ENCODE measurements at places on chromosomes 3 and 15.

GRCh38 chr3:10505791-10506585, 602 bp upstream of the ATP2B2 start:
- no peak for DNase-seq
- H3K36me3 ChIP-seq = no peaks in the 10 kb centered on the region
- peak overlapping the region; percentile 66 for H3K4me3 ChIP-seq
- no peak overlapping the region for H3K27ac ChIP-seq

DNA sequence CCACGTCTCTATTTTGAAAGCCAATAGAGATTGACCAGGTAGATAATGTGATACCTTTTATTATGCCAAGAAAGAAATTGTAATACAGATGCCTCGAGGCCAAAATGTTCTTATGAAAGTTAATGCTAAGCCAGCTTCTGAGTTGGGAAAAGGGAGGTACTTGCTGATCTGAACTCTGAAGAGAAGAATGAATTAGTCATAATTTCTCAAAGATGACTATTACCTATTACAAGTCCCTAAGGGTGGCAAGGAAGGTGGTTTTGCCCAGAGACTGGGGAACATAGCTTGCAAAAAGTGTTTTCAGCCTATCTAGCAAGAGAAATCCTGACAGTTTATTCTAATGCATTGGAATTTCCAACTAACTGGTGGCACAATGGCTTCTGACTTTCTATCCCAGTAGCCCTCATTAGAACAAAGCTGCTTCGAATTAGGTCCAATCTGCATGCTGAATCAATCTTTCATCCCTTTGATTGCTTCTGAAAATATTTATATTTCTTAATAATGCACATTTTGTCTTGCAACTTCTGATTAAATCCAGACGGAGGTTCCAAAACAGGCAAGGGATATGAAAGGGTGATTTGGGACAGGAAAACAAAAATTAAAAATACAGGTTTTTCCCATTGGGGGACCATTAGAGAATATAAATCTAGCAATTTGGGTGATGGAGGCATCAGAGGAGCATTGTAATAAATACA, 17.7 kb upstream of the NR2F2 start:
- no peak for DNase-seq
- H3K36me3 ChIP-seq = no peaks in the 10 kb centered on the region
- no peaks in the 10 kb centered on the region for H3K4me1 ChIP-seq
- H3K4me3 ChIP-seq = no peak overlapping the region
- H3K27me3 ChIP-seq = peaks cover 6% of the 10 kb centered on the region
- no peak overlapping the region for H3K27ac ChIP-seq

DNA sequence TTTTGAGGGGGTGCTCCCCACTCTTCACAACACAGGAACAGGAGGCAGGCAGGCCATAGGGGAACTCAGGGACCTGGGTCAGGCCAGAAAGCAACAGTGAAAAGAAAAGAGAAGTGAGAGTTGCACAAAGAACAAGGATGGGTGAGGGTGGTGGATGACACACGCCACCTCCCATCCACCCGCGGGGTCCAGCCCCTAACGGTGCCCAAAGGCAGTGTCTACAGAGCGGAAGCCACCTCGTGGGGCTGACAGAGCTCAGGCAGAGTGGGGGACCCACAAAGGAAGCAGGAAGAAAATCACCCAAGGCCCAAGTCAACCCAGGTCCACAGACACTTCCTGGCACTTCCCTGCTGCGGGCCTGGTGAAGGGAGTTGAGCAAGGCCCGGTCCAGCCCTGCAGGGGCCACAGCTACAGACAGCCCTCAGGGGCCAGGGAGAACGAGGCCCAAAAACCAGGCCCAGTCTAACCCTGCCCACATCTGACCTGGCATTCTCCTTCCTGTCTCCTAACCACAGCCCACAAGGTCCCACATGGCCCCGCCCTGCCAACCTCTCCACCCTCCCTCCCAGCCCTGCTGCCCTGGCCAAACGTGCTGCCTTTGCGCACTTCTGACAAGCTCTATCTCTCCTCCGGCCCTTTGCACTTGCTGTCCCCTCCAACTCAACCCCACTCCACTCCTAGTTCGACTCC, 5.9 kb downstream of the NUP210 start:
- H3K4me1 ChIP-seq = peaks cover 53% of the 10 kb centered on the region
- DNase-seq = peak; percentile 47

GRCh38 chr15:53665930-53666329, 93.5 kb downstream of the WDR72 start:
- no peaks in the 10 kb centered on the region for H3K4me1 ChIP-seq
- no peak overlapping the region for H3K4me3 ChIP-seq

GRCh38 chr3:151356794-151357462, 27.6 kb upstream of the P2RY13 start:
- peaks cover 2% of the 10 kb centered on the region for H3K4me1 ChIP-seq
- DNase-seq = no peak
- no peak overlapping the region for H3K4me3 ChIP-seq
- no peaks in the 10 kb centered on the region for H3K27me3 ChIP-seq

- H3K4me1 ChIP-seq = peaks cover 7% of the 10 kb centered on the region
- DNase-seq = no peak
- peak overlapping the region; percentile 80 for H3K4me3 ChIP-seq
Observed at GRCh38 chr3:38347421-38348200, 1.0 kb downstream of the XYLB start.

DNA sequence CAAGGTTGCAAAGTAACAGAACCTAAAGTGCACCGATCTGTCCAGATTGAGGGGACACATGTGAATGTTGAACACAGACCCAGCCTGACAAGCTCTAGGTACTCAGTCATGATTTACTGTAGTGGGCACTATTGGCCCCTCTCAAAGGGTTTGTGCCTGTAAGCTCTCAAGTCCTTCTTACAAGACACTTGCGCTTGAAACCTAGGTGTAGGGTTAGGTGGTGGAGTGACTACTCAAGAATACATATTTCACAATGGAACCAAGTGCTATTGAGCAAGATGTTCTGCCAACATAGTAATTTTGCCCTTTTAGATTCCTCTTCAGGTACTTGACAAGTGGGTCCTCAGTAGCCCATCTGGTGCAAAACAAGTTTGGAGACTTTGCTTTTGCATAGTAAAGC, 169.9 kb downstream of the AKAP13 start:
- H3K27ac ChIP-seq = no peak overlapping the region
- peaks cover 20% of the 10 kb centered on the region for H3K4me1 ChIP-seq
- H3K36me3 ChIP-seq = peaks cover 3% of the 10 kb centered on the region
- DNase-seq = no peak

- DNase-seq = peak; percentile 14
- H3K36me3 ChIP-seq = peaks cover 2% of the 10 kb centered on the region
- H3K4me3 ChIP-seq = peak within 1 kb of the TSS; percentile 89
- H3K4me1 ChIP-seq = peaks cover 12% of the 10 kb centered on the region
- peak within 1 kb of the TSS; percentile 68 for H3K27ac ChIP-seq
- peaks cover 58% of the 10 kb centered on the region for H3K27me3 ChIP-seq
Observed at GRCh38 chr3:185362850-185363661, at the start of gene MAP3K13. TSS of gene MAP3K13 (plus strand) at chr3:185363136. CDS start at chr3:185428582, 65,446 bp downstream.

GRCh38 chr3:42803414-42804105, 730 bp downstream of the HIGD1A start:
- peak overlapping the region; percentile 98 for H3K4me3 ChIP-seq
- peaks cover 21% of the 10 kb centered on the region for H3K27me3 ChIP-seq
- H3K4me1 ChIP-seq = peaks cover 37% of the 10 kb centered on the region
- peak overlapping the region; percentile 93 for H3K27ac ChIP-seq

- peak overlapping the region; percentile 99 for H3K27ac ChIP-seq
- H3K36me3 ChIP-seq = peaks cover 9% of the 10 kb centered on the region
- no peaks in the 10 kb centered on the region for H3K27me3 ChIP-seq
- H3K4me1 ChIP-seq = peaks cover 26% of the 10 kb centered on the region
- H3K4me3 ChIP-seq = peak overlapping the region; percentile 97
Observed at GRCh38 chr3:49028298-49028672, 913 bp downstream of the IMPDH2 start.

GRCh38 chr3:20056725-20057611, 16.7 kb downstream of the KAT2B start:
- H3K27me3 ChIP-seq = no peaks in the 10 kb centered on the region
- peaks cover 28% of the 10 kb centered on the region for H3K4me1 ChIP-seq
- H3K27ac ChIP-seq = no peak overlapping the region
- no peak for DNase-seq
- H3K4me3 ChIP-seq = no peak overlapping the region
- H3K36me3 ChIP-seq = peaks cover 3% of the 10 kb centered on the region

GRCh38 chr3:180594631-180595558, 7.1 kb upstream of the TTC14 start:
- H3K27ac ChIP-seq = no peak overlapping the region
- peaks cover 51% of the 10 kb centered on the region for H3K27me3 ChIP-seq
- no peak for DNase-seq
- no peaks in the 10 kb centered on the region for H3K36me3 ChIP-seq

GRCh38 chr15:50107591-50108408, 11.2 kb downstream of the ATP8B4 start:
- peaks cover 16% of the 10 kb centered on the region for H3K4me1 ChIP-seq
- no peaks in the 10 kb centered on the region for H3K36me3 ChIP-seq
- H3K27me3 ChIP-seq = peaks cover 7% of the 10 kb centered on the region
- no peak overlapping the region for H3K4me3 ChIP-seq
- no peak overlapping the region for H3K27ac ChIP-seq

GRCh38 chr3:73379465-73379864, 245.3 kb downstream of the PDZRN3 start:
- H3K4me3 ChIP-seq = no peak overlapping the region
- no peak for DNase-seq
- no peak overlapping the region for H3K27ac ChIP-seq

DNA sequence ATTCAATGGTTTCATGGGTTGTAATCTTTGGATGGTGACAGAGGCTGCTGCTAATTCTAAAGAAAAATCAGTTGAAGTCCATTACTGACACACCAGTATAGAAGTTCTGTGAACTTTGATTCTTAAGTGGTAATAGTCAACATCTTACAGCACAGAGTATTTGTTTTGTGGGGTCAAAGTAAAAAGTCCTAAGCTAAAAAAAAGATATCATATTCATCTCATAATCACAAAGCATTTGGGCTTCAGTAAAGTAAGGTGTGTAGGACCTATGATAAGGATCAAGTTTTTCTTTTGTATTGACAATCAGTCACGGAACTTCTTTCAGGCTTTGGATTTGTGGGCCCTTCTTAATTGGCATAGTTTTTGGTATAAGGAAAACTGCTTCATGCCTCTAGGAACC, 1.1 kb downstream of the ASTE1 start:
- peaks cover 42% of the 10 kb centered on the region for H3K4me1 ChIP-seq
- no peaks in the 10 kb centered on the region for H3K27me3 ChIP-seq
- H3K4me3 ChIP-seq = peak overlapping the region; percentile 92
- peaks cover 5% of the 10 kb centered on the region for H3K36me3 ChIP-seq
- H3K27ac ChIP-seq = peak overlapping the region; percentile 96

DNA sequence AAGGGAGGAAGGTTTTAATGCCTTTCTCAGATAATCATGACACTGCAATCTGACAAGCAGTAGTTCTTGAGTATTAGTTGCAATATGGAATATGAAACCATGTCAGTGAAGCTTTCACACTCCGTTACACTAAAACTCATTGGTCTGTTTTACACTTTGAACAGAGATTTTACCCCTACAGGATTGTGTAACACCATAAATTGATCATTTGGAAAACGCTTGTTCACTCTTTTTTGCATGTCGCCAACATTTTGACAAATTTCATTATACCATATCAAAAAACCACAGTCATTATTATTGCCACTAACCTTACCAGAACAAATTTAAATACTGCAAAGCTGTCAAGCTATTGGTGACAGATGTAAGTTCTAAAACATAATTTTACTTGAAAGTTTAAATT, 404.8 kb upstream of the THBS1 start:
- no peak for DNase-seq
- H3K36me3 ChIP-seq = peaks cover 3% of the 10 kb centered on the region
- H3K4me1 ChIP-seq = peaks cover 8% of the 10 kb centered on the region
- no peak overlapping the region for H3K27ac ChIP-seq
- no peak overlapping the region for H3K4me3 ChIP-seq

GRCh38 chr15:39084674-39085530, 496.0 kb upstream of the THBS1 start:
- H3K4me1 ChIP-seq = peaks cover 3% of the 10 kb centered on the region
- no peak overlapping the region for H3K4me3 ChIP-seq
- peaks cover 37% of the 10 kb centered on the region for H3K27me3 ChIP-seq
- H3K36me3 ChIP-seq = no peaks in the 10 kb centered on the region

DNA sequence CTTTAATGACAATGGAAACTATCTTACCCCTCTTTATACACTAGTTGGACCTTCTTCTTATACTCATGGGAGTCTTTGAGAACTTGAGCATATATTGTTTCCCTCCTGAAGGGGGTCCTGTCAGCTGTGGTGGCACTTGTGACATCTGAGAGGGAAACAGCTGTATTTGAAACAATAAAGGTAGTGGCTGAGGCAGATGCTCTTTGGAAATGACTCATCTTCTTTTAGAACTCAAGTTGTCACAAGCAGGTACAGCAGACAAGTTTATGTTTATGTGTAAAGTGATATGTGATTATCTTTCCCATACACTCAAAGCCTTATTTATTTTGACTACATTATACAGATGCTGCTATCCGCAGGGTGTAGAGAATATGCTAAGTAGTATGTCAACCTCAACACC, 220.0 kb upstream of the GRM7 start:
- H3K36me3 ChIP-seq = no peaks in the 10 kb centered on the region
- no peak overlapping the region for H3K27ac ChIP-seq
- H3K27me3 ChIP-seq = no peaks in the 10 kb centered on the region
